Activated naive CD4-positive, alpha-beta T cell treated with anti-CD3 and anti-CD28 coated beads, Interleukin-2, amount 10 ng/mL, durations not matched to agents 5 hours and 36 hours (primary cell): ENCODE measurements at places on chromosomes 4 and X. TPM values are rescaled to one million over a fixed set of nuclear protein-coding genes. Genes with fewer than 3 reads are reported as not detected.

The NSG1 gene
- total RNA-seq = 9.6 TPM

The CXorf66 gene
- total RNA-seq = not detected

The CTAG1A gene
- not detected for total RNA-seq

The SLC10A7 gene
- 18.1 TPM for total RNA-seq

The USP17L18 gene
- not detected for total RNA-seq

The TMSB15B gene
- total RNA-seq = 8.1 TPM

The ODAM gene
- total RNA-seq = not detected

The TECRL gene
- not detected for total RNA-seq

The SUPT20HL1 gene
- not detected for total RNA-seq
